ENCODE measurements at places on chromosomes 4 and X.

DNA sequence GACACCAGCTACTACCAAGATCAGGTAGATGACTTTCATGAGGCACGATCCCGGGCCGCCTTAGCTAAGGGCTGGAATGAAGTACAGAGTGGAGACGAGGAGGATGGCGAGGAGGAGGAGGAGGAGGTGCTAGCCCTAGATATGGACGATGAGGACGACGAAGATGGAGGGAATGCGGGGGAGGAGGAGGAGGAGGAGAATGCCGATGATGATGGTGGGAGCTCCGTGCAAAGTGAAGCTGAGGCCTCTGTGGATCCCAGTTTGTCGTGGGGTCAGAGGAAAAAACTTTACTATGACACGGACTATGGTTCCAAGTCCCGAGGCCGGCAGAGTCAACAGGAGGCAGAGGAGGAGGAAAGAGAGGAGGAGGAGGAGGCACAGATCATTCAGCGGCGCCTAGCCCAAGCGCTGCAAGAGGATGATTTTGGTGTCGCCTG, 481 bp downstream of the UTP3 start:
- DNase-seq, result no peak

- DNase-seq, result peak; percentile 72
These were observed 76.3 kb downstream of the SYNPO2 start for GRCh38 chr4:118964891-118965411.

DNA sequence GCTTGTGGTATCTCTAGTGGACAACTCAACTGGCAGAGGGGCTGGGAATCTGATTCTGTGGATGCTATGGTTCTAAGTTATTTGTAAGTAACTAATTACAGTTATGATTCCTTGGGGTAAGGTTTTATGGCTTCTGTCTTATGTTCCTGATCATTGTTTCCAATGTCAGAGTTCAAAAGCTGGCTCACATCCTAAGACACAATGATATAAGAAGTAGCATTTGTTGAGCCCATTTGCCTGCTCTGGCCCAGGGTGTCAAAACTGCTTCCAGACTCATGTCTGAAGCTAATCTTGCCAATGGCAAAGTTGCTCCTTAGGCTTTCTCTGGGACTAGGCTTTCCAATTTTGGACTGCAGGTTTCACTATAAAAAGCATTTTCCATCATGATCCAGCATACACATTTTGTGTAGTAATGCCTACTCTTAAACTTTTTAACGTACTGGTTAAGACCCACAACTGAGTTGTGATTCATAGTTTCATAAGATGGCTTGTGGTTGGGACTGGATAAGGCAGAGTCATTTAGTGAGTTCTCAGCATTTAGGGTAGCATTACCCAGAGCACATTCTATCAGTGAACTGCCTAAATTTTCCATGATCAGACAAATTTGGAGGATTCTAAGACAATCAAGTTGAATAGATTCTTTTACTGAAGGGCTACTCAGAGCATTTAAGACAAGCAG, 50.0 kb downstream of the CCNI start:
- DNase-seq, result peak; percentile 68

- DNase-seq, result peak; percentile 42
These were observed 345.3 kb upstream of the LCORL start for GRCh38 chr4:18366892-18367291.

DNA sequence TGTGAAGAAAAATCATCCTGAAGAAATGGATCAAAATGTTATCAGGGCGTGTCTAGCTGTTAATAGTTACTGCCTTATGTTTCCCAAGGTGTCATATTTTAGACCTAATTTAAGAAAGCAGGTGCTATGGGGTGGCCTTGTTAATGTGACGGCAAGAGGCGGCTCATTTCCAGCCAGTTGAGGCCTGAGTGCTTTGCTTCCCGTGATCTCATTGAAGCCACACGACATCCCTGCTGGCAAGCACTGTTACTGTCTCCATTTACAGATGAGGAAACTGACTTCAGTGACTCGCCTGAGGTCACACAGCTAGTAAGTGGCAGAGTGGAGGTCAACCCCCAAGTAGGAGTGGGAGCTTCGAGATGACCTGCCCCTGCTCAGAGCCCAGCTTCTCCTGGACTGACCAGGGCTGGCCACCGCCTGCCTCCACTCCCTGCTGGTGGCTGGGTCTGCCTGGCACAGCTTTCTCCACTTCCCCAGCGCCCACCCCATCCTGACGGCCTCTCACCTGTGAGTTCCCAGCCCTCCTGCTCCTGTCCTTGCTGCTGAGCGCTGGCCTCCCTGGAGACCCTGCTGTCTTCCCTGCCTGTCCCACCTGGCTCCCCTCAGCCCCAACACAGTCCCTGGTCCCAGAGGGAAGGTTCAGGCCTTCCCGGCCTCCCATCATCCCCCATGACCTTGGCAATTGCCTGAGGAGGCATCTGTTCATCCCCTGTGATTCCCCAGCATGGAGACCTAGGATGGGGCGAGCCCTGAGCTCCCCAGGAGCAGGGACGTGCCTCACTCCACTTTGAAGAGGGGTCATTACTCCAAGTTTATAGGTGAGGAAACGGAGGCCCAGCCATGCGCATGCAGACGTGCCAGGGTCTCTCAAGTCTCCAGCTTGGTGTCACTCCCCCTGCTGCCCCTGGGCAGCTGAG, 47.7 kb upstream of the SORCS2 start:
- peak; percentile 25 for DNase-seq

- no peak for DNase-seq
These were observed 417.1 kb upstream of the GALNT7 start for GRCh38 chr4:172751550-172751949.

- no peak for DNase-seq
These were observed 242.4 kb downstream of the BMPR1B start for GRCh38 chr4:95000076-95000648.

GRCh38 chrX:65751519-65751918, 84.1 kb downstream of the MSN start:
- DNase-seq, result no peak

- DNase-seq, result no peak
These were observed 53.5 kb upstream of the PDE5A start for GRCh38 chr4:119682099-119682498.

DNA sequence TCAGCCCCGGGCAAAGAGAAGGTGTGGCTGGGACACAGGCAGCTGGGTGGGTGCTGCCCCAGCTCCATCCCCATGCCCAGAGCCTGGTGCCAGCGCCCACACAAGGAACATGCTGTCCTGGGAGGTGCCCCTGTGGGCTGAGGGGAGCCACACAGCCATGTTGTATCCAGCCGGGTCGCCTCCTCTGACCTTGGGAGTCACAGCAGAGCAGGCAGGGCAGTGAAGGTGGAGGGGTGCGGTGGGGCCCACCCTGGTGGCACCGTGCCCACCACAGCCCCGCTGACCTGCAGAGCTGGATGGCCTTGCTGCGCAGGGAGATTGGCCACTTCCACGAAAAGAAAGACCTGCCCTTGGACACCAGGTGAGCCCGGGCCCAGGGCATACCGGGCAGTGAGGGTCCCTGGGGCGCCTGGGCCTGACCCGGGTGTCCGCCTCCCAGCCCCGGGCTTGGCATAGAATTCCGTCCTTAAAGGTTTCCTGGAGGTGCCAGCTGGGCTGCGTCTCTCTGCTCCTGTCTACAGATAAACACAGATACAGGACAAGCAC, 18.7 kb upstream of the ADD1 start:
- no peak for DNase-seq

DNA sequence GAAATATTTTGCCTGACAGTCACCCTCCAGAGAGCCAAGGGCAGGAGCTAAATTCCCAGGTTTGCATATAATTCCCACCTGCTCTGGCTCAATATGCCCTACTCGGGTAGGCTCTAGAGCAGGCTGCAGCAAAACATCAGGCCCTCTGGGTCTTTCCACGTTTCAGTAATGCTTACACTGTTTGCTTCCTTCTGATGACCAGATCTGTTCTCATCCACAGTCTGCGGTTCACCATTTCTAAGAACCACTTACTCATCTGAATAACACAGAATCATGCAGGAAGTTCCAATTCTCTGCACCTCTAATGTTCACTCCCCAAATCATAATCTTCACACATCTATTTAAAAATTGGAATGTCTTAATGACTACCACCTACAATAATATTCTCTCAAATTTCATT, 141.4 kb downstream of the PPP3CA start:
- DNase-seq, result peak; percentile 81

DNA sequence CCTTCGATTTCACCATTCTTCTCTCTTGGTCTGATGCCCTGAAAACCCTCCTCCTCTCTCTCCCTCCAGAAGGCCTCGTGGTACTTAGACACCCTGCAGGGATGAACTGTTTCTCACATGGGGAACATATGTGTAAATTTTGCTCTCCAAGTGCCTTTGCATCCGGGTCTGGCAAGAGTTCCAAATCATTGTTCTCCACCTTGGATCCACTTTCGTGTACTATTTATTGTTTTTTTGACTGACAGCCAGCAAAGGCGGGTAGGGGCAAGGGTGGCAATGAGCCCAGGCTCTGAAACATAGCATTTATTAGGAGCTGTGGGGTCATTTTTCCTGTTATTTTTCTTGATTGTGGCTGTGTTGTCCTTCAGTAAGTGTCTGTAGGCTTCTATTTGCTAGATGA, 81.7 kb downstream of the RTL5 start:
- DNase-seq, result peak; percentile 38

GRCh38 chr4:144564358-144564757, 81.6 kb upstream of the HHIP start:
- DNase-seq, result no peak

- no peak for DNase-seq
These were observed 59.5 kb downstream of the NSG1 start for GRCh38 chr4:4446434-4446833.

DNA sequence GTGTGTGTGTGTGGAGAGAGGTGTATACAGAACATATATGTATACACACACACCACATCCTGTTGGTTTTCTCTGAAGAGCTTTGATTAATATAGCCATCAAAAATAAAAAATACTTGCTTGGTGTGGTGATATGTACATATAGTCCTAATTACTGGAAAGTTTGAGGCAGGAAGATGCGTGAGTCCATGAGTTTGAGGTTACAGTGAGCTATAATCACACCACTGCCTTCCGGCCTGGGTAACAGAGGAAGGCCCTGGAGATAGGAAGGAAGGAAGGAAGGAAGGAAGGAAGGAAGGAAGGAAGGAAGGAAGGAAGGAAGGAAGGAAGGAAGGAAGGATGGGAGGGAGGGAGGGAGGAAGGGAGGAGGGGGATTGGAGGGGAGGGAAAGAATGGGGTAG, 360.4 kb upstream of the CPEB2 start:
- DNase-seq, result no peak

DNA sequence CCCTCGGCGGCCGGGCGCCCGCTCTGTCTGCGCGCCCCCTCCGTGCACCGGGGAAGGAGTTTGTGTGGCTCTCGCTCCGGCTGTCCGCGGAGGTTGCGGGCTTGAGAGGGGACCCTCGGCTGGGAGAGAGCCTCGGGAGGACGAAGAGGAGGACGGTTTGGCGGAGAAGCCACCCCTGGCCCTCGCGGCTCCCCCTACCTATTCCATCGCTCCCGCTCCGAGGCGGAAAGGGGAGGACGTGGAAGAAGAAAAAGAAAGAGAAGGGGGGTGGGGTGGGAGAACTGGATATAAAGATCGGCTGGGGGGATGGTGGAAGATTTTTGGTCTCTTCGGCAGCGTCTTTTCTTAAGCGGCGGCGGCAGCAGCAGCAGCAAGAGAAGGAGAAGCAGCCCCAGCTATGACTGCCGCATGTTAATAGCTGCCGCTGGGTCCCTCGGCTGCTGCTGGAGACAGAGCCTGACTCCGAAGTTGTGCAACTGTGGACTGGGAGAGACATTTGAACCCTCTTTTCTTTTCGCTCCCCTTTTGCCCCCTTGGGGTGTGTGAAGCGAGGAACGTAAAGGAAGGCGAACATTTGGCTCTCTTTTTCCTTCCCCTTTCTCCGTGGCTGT, 895 bp downstream of the ADGRL3 start:
- DNase-seq, result no peak

DNA sequence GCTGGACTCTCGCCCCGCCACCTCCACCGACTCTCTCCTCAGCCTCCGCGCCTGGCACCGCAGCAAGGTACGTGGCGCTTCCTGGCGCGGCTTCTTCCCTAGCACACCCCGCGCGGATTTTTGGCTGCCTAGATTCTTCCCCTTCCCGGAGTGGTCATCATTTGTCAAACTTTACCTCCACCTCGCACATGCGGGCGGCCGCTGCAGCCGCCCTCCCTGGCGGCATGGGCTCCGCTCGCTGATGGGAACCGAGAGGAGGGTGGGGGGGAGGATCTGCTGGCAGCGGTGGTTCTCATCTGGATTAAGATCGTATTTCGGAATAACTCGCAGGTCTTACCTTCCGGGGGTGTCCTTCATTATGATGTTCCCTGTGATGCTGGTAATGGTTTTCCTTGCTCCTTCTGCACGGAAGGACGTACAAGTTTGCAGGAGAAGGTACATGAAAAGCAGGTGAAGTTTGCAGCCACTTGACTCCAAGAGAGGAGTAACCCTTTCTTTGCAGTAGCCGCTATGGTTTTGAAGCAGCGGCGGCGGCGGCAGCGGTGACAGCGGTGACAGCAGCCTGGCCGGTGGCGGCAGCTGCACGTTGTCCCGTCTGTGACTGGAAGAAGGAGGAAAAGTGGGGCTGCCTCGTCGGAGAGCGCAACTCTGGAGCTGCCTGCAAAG, 2183.9 kb upstream of the TENM3 start:
- DNase-seq, result no peak

DNA sequence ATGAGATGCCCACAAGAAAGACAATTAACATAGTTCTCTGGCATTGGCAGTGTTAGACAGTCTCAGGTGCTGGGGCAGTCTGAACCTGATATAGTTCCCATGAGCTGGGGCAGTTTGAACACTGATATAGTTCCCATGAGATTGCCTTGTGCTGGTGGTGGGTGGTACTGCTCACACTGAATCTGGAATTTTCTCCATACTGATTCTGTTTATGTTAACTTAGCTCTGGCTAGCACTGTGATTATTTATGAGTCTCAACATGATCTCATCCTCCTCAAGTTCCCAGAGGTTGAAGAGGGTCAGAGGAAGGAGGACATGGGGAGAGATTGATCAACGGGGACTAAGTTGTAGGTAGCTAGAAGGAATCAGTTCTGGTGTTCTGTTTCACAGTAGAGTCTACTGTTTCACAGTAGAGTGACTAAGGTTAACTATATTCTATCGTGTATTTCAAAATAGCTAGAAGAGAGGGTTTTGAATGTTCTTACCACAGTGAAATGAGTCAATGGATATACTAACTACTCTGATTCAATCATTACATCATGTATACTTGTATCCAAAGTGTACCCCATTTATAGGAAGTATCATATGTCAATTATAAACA, 379.9 kb downstream of the ADAM29 start:
- DNase-seq, result peak; percentile 76

DNA sequence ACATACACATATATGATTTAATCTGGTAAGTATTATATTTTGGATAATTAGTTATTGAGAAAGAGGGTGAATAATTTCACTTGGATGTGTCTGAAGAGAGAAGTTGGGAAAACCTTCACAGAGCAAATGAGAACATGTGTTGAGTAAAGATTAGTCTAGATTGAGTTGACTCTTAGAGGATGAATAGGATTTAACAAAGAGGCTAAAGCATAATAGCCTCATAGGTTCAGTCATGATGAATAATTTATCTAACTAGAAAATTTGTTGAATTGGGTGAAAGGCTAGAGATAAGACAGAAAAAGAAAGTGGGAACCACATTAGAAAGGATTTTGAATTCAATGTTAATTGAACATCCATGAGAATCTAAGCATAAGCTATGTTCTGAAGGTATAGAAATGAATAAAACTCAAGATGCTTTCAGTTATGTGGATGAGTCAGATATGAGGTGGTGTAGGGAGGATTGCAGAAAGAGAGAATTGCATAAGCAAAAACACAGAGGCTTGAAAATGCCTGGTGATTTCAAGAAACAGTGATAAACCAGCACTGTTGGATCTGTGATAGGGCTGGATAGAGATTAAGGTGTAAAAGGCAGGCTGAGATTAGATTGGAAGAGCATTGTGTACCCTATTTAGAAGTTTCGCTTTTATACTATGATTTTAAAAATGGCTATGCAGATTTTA, 207.6 kb upstream of the NR3C2 start:
- DNase-seq, result peak; percentile 39

- DNase-seq, result no peak
These were observed 41.6 kb downstream of the MTM1 start for GRCh38 chrX:150610043-150610442.
